ENCODE measurements at places on chromosomes 1 and 21.

DNA sequence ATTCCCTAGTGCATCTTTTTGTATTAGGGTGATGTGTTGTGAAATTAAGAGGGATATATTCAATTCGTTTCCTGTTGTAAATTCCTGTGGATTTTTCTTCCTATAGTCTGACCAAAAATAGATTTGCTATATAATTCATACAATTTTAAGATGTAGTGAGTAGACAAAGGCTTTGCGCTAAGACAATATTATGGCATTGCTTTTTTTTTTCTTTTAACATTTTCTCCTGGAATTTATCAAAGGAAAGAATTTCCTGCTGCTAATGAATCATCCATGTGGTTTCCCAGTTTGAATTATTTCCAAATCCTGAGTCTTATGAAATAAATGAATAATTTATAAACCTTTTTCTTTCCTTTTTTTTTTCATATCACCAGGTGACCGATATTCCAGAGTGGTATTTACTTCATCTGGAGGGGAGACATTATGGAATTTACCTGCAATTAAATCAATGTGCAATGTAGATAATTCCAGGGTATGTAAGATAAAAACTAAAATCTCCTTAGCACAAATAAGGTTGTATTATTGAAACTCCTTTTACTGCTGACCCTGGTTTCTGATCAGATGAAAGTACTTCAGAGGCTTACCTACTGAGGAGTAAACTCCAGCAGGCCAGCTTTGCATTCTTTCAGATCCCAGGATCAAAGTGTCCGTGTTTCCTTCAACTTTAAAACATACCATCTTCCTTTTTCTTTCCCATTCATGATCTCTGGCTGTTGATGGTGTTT is 148.4 kb downstream of the TLR5 start:
- DNase-seq = no peak

- no peak for DNase-seq
Measured at GRCh38 chr1:1307261-1307922, 338 bp downstream of the ACAP3 start.

GRCh38 chr1:168179438-168180147 is 831 bp downstream of the TIPRL start:
- no peak for DNase-seq

DNA sequence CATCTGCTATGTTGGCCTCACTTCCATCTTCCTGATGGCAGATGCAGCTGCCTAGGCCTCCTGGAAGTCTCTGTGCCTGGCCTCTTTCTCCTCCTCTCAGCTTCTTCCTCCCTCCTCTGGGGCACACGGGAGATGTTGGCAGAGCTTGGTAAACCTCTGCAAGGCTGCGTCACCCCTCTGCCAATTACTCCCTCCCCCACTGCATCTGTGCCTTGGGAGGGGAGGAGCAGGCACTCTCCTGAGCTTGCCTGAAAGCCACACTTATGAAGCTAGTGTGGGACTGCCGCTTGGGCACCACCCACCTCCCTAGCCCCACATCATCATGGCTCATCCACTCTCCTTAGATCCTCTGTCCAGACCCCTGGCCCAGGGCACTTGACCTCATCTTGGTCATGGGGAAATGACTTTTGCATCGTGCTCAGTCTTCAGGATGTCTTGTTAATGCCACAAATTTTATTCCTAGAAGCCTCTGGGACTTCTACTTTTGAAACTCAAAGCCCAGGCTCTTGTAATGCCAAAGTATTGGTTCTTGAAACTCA is 7.3 kb upstream of the TMEM51 start:
- DNase-seq = no peak

DNA sequence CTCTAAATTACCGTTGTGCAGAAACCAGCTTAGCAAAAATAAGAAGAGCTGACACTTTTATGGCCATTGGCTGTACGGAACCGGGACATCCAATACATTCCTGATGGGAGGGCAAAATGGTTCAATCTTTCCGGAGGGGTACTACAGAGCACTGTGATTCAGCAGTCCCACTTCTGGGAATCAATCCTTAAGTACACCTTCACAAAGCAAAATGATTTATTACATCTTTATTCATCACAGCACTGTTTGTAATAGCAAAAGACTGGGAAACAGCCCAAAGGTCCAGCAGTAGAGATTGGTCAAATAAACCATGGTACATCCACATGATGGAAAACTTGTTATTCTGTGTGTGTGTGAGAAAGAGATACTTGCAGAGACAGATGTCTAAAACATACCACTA is 9.7 kb downstream of the GNG12 start:
- no peak for DNase-seq

- no peak for DNase-seq
Measured at GRCh38 chr1:158126425-158126824, 54.3 kb upstream of the CD1D start.

GRCh38 chr1:36751525-36751924 is 268.8 kb upstream of the CSF3R start:
- no peak for DNase-seq

DNA sequence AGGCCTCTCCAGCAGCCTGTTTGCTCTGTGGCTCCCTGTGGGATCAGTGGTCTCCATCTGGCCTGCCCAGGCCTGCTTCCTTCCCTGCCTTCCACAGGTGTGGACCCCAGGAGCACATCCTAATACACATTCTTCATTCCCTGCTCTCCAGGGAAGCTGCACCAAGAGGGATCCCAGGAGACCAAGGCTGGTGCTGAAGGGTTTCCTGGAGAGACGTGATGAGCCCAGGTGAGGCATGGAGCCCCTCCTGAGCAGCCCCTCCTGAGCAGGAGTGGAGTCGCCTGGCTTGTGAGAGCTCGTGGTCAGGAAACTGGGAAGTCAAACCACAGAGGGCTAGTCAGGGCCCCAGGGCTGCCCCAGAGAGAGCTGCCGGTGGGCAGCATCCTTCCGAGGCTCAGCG is 561.4 kb downstream of the MATN1 start:
- no peak for DNase-seq

- no peak for DNase-seq
Measured at GRCh38 chr1:116368241-116368640, 4.8 kb upstream of the ATP1A1 start.

- no peak for DNase-seq
Measured at GRCh38 chr1:151868486-151868885, 15.0 kb upstream of the THEM5 start.

DNA sequence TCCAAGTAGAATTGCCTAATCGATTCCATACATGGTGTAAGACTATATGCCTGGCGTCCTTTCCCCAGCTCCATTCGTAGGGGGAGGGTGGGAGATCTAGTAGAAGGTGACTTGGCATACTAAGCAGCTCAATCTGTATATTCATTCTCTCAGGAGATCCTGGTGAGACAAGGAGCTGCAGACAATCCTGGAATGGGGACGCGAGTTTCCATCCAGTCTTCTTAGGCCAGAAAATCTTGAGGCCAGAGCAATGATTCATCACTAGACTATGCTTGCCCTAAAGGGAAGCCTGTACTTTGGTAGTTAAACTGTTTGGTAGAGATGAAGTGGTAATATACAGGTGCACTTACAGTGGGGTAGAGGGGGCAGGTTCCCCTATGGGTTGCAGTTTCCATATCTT is 468.7 kb downstream of the ADGRL2 start:
- no peak for DNase-seq

DNA sequence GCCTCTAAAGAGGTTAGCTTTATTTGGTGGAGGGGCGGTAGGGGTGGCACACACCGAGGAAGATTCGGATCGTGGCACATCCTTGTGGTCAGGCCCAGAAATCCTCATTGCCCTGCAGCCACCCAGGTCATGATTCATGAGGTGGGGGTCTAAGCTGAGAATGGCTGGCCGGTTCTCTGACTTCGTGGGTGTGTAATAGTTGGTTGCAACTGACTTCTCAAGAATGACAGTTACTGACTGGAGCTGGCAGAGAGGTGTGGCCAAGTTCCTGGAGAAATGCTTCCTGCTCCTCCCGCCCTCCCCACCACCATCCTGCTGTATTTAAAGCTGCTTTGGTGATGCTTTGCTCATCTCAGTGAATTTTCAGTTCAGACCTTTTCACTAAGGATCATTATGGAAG is 198.6 kb downstream of the KIF26B start:
- DNase-seq = no peak

- DNase-seq = no peak
Measured at GRCh38 chr1:175078629-175079028, 11.0 kb downstream of the TNN start.

- peak; percentile 46 for DNase-seq
Measured at GRCh38 chr1:8671306-8671917, 146.0 kb downstream of the RERE start.

All from NCI-H1092 (cell line).